Smooth muscle cell of trachea (primary cell): ENCODE measurements at places on chromosomes 1 and 21. TPM values are rescaled to one million over a fixed set of nuclear protein-coding genes. Genes with fewer than 3 reads are reported as not detected.

The SYF2 gene
- total RNA-seq, result 34.9 and 45.2 TPM in 2 replicates

The FCRLB gene
- total RNA-seq, result 2.0 and 3.6 TPM in 2 replicates

The PRDM16 gene
- total RNA-seq, result 1.5 and 4.8 TPM in 2 replicates

The GJB5 gene
- 0.15 TPM in 1 of 2 replicates, not detected in the other for total RNA-seq

The LRRC39 gene
- 0.33 and 0.73 TPM in 2 replicates for total RNA-seq

The CD2 gene
- under 0.01 TPM in 1 of 2 replicates, not detected in the other for total RNA-seq

The LRRC8B gene
- total RNA-seq, result 0.58 and 0.66 TPM in 2 replicates

The KIAA1614 gene
- 9.6 and 13.7 TPM in 2 replicates for total RNA-seq

The SPATA21 gene
- total RNA-seq, result 0.17 TPM in 1 of 2 replicates, not detected in the other

The LENEP gene
- not detected in 2 replicates for total RNA-seq

The CELA3B gene
- not detected in 2 replicates for total RNA-seq

The CHI3L2 gene
- 2.5 and 10.6 TPM in 2 replicates for total RNA-seq

The TNFSF18 gene
- under 0.01 and 0.15 TPM in 2 replicates for total RNA-seq

The OR2L2 gene
- total RNA-seq, result under 0.01 TPM in 1 of 2 replicates, not detected in the other

The BTBD8 gene
- 6.7 and 8.1 TPM in 2 replicates for total RNA-seq

The FAM72B gene
- total RNA-seq, result 0.50 and 3.9 TPM in 2 replicates

The HSPA6 gene
- 4.7 and 6.5 TPM in 2 replicates for total RNA-seq

The PHACTR4 gene
- total RNA-seq, result 4.8 and 8.7 TPM in 2 replicates

The SPRR1B gene
- not detected in 2 replicates for total RNA-seq
